ENCODE measurements at places on chromosomes 16 and 17.

DNA sequence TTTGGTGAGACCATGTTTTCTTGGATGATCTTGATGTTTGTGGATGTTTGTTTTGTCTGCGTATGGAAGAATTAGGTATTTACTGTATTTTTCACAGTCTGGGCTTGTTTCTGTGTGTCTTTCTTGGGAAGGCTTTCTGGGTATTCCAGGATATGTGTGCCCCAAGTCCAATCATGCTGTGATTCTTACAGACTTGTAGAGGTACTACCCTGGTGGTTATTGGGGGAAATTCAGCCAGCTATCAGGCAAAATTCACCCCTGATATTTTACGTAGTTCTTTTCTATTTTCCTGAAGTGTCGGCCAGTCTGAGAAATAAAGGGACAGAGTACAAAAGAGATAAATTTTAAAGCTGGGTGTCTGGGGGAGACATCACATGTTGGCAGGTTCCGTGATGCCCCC lies 33.4 kb upstream of the ARL4D start:
- no peak for DNase-seq

GRCh38 chr16:62853887-62854286 lies 817.6 kb upstream of the CDH8 start:
- no peak for DNase-seq

DNA sequence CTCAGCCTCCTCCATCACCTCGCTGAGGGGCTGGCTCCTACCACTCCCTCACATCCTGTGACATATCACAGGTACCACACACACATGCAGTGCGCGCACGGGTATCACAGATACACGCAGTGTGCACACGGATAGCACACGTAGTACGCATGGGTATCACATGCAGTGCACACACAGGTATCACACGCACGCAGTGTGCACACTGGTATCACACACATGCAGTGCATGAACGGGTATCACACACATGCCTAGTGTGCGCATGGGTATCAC lies 30.1 kb downstream of the ACSF3 start:
- peak; percentile 17 for DNase-seq

DNA sequence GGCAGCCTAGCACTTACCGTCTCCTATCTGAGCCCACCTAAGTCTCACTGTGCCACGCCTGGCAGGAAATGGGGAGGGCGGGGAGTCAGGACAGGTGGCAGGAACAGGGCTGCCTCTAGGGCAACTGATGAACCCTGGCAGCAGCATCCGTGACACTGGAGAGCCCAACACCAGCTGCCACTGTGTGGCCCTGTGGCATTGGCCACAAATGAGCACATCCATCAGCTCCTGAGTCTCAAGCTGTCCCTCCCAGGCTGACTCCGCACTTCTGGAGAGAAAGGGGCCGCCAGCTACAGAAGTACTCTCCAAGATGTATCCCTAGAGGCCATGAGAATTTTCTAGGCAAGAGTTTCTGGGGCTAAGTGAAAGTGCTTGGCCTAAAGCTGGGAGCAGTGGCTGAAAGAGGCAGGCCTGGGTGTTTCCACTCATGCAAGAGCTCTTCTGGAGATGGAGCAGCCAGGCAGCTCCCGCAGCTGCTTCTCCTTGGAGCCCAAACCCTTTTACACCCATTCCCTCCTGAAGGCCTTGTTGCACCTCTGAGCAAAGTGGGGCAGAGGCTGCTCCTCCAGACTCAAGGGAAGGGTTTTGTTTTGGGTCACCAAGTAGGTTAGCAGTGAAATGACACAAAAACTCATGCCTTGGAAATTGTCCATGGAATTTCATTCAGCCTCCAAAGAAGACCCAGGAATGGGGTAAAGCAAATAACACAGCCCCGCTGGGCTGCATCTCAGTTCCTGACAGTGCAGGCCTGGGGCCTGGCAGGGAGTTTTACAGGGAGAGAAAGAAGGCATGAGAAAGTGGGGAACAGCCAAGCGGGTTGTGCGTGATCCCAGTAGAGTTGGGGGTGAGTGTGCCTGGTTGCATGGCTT lies 25.8 kb downstream of the PEMT start:
- peak; percentile 52 for DNase-seq

GRCh38 chr16:74447578-74447977 lies 26.3 kb upstream of the CLEC18B start:
- DNase-seq = no peak

DNA sequence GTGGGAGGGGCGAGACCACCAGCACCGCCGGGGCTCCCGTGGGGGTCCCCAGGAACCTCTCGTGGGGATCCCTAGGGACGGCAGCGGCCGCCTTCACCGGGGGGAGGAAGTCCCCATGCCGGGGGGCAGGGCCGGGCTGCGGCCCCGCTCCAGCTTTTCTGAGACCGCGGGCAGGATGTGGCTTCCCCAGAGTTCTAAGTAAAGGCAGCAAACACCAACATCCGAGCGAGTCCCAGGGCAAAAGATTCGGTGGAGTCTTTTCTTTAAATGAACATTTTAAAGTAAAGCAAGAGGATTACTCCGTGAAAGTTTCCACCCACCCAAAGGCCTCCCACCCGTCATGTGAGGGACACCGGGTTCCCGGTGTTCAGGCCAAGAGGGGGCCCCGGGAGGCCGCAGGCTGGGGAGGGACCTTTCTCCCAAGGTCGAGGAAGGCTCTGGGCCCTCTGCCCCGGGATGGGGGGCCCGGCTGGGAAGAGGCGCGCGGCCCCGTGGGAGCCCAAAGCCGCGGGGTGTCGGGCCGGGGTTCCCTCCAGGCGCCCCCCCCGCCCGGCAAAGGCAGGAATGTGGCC lies 137.2 kb upstream of the RPH3AL start:
- DNase-seq = peak; percentile 56

DNA sequence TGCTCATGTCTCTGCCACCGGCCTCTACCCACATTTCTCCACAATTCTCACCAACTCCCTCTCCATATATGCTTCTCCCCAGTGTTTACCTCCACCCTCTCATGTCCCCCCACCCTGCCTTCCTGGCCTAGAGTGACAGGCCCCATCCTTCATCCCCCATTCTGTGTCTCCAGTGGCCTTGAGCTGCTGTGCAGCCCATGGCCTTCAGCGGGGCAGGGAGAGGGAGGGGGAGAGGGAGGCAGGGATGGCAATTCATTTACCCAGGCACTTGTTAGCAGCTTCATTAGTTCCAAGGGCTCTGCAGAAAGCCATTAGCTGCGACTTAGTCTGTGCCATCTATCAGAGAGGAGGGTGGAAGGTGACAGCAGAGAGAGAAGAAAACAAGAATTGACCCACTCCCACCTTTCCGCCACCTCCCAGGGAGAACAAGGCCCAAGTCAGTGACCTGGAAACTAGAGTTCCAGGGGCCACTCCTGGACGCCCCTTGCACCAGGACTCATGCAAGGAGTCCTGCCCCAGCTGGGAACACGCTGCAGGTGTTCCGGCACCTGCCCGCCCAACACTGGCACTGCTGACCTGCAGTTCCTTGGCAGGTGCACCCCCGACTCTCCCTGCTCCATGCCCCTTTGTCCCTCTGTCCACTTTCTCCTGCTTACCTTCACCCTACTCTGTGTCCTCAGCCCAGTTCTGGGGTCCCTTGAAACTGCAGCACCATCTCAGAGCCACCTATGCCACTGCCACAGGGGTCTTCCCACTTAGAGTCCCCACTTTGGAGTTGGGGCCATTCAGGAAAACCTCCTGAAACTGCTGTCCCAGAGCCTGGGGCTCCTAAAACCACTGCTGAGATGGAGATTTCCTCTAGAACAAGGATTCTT lies 23.5 kb upstream of the PYY start:
- no peak for DNase-seq

- DNase-seq = peak; percentile 31
These were observed 6.1 kb downstream of the ABCC3 start for GRCh38 chr17:50640686-50641351.

DNA sequence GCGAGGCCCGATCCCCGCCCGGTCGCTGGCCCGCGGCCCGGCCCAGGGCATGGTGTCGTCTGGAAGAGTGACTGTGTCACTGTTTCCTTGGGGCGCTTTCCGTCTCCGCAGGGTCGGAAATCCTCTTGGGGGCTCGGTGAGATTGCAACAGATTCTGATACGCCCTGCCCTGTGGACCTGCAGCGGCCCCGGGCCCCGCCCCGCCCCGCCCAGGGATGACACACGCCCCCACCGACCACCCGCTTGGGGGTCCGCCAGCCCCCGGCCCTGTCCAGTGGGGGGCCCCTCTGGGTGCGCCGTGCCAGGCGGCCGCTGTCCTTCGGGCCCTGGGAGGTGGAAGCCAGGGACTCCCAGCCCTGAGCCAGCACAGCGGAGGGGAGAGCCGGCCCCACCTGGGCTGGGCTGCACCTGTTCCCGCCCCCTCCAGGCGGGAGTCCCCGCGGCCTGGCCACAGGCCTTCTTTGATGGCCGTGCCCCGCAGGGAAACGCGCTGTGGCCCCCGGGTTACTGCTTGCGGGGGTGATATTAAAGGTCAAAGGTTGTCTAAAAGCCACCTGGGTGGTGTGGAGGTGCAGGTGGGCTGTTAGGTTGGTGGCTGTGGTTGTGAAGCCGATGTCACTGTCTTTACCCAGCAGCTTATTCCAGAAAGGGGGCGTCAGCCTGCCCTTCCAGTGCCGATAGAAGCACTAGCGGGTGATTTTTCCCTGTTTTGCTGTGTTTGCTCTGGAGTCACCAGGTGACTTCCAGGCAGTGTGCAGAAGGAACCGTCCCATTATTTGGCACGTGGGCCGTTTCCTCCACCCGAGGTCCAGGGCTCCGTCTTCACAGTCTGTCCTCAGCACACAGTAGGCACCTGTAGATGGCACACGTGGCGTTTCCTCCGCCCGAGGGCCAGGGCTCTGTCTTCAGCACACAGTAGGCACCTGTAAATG lies 752 bp downstream of the TBC1D24 start:
- DNase-seq = no peak

DNA sequence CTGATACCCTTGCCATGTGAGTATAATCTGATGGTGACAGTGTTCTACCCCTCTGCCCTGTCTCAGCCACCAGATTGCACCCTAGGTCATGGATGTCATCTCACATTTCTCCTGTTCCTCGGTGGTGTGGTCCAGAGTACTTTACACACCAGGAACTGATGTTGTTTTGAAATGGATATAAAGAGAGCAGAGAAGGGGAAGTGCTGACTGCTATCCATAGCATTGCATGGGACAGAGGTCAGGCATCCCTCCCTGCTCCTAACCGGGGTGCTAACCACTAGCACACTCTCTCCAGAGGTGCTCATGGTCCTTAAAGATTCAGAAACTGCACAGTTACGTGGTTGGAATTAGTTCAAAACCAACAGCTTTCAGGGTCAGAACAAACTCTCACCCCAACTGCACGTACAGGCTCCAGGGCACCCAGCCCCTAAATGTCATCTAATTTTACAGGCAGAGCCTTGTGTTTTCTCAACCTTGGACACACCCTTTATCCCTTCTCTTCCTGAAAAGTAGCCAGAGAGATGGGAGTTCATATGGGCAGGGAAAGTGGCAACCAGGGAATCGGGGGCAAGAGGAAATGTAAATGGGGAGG lies 16.3 kb downstream of the TTLL6 start:
- no peak for DNase-seq

GRCh38 chr17:77730376-77730775 lies 228.1 kb upstream of the TNRC6C start:
- DNase-seq = no peak
